ENCODE measurements at places on chromosomes 5 and 9. TPM values are rescaled to one million over a fixed set of nuclear protein-coding genes. Genes with fewer than 3 reads are reported as not detected.
A peak's percentile ranks its signal among the peaks of the same experiment; 100 is the strongest.

CBY3 gene
- total RNA-seq: 1.3 TPM

BAAT gene
- not detected for total RNA-seq

RAPGEF1 gene
- total RNA-seq: 26.1 TPM

GABRA6 gene
- not detected for total RNA-seq

PRUNE2 gene
- 1.3 TPM for total RNA-seq

OR1K1 gene
- total RNA-seq: not detected

TAS2R1 gene
- total RNA-seq: not detected

CMBL gene
- total RNA-seq: 14.3 TPM

DNA sequence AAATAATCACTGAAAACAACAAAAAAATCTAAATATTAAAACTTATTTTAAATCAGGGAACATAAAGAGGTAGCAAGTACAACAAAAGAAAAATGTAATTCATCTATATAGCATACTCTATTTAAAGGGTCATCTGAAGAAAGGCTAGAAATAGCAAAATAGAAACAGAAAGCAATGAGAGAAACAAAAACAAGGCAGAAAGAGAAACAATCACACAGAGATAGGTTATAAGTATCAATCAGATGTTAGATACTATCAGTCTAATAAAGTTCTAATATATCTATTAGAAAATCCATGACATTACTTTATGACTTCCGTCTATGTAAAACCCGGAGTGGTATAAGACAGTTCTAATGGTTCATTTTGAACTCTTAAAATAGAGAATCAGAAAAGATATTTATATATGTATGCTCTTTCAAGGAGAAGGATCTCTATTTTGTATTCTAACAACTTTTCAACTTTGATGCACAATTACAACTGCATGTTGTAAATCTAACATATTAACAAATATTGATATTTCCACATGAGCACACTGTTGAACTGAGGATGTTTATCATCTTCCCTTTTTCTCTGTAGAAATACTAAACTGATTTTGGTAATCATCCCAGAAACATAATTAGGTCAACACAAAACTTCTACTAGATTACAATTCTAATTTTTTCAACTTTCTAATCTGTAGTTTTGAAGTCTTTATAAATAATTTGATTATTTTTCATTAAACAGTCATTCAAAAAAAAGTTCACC lies 15.8 kb downstream of the RICTOR start:
- DNase-seq: no peak

GRCh38 chr9:2559192-2560152 lies 62.1 kb upstream of the VLDLR start:
- DNase-seq: no peak

GRCh38 chr5:95927927-95928723 lies 33.5 kb downstream of the ELL2 start:
- DNase-seq: no peak

GRCh38 chr5:113325054-113325453 lies 109.7 kb downstream of the TSSK1B start:
- no peak for DNase-seq

- DNase-seq: no peak
Observed at GRCh38 chr9:112332214-112332613, 1.2 kb downstream of the PTBP3 start.

GRCh38 chr5:86838083-86838482 lies 220.3 kb downstream of the COX7C start:
- DNase-seq: no peak

- no peak for DNase-seq
Observed at GRCh38 chr9:89360465-89360864, 42.2 kb downstream of the SECISBP2 start.

DNA sequence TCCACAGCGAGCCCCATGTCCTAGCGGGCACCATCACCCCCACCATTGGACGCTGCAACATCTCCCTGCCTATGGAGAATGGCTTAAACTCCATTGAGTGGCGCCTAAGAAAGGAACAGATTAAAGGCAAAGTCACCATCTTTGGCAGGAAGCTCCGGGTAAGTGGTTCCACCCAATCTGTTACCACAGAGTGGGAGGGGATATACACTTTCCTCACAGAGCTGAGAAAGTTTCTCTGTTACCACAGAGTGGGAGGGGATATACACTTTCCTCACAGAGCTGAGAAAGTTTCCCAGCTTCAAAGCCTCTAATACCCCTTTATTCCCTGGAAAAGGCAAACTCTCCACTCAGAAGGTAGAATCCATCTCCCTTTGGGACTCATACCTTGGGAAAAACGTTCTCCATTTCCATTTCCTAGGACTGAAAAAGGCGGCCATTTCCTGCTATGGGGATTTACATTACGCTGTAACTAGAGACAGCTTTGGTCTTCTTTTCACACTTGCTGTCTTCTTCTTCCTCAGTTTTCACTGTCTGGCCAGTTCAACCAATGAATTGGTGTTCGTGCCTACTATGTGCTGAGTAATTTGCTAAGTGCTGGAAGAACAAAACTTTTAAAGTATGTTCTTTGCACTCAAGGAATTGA lies 63.4 kb upstream of the WWC1 start:
- DNase-seq: peak; percentile 45

DNA sequence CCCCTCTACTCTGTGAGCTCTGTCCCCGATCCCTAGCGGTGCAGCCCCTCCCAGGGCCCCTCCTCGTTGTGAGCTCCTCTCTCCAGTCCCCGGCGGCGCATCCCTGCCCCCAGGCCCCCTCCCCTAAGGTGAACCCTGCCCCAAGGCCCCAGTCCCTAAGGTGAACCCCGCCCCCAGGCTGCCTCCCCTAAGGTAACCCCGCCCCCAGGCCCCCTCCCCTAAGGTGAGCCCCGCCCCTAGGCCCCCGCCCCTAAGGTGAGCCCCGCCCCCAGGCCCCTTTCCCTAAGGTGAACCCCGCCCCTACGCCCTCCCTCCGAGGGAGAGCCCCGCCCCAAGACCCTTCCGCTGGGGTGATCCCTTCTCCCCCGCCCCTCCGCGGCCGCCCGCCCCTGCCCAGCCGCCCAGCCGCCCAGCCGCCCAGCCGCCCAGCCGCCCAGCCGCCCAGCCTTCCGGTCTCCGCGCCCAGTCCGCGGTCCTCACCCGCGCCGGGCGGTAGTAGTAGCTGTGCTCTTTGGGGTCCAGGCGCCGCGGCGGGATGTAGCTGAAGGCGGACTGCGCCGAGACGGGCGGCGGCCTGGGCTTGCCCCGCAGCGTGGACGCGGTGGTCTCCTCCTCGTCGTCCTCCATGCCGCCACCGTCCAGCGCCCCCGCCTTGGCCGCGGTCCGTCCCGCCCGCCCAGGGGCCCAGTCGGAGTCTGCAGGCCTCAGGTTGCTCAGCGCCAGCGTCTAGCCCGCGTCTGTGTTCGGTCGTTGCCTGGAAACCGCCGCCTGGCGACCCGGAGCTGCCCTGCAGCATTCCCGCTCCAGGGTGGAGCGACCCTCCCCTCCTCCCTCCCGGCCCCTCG lies at the start of gene CFAP90:
Gene CFAP90 (minus strand): TSS at position 739 of the 845 bp plus-strand sequence. CDS start 112 bp downstream, at position 627.
- peak; percentile 54 for DNase-seq

DNA sequence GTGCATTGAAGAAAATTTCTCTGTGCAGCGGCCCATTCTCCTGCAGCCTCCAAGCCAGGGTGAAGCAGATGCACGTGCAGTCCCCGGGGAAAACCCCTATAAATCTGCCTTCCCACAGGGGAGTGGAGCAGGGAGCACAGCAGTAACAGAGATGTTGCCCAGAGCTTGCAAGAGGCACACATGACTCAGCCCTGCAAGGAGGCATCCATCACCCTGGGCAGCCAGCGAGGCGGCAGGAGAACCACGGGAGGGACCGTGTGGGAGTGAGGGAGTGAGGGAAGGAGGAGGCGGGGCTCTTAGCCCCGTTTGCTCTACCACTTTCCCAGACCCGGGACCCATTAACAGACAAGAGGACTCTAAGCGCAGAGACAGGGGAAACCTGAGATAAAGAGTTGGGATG lies 96.2 kb upstream of the ARAP3 start:
- DNase-seq: no peak

DNA sequence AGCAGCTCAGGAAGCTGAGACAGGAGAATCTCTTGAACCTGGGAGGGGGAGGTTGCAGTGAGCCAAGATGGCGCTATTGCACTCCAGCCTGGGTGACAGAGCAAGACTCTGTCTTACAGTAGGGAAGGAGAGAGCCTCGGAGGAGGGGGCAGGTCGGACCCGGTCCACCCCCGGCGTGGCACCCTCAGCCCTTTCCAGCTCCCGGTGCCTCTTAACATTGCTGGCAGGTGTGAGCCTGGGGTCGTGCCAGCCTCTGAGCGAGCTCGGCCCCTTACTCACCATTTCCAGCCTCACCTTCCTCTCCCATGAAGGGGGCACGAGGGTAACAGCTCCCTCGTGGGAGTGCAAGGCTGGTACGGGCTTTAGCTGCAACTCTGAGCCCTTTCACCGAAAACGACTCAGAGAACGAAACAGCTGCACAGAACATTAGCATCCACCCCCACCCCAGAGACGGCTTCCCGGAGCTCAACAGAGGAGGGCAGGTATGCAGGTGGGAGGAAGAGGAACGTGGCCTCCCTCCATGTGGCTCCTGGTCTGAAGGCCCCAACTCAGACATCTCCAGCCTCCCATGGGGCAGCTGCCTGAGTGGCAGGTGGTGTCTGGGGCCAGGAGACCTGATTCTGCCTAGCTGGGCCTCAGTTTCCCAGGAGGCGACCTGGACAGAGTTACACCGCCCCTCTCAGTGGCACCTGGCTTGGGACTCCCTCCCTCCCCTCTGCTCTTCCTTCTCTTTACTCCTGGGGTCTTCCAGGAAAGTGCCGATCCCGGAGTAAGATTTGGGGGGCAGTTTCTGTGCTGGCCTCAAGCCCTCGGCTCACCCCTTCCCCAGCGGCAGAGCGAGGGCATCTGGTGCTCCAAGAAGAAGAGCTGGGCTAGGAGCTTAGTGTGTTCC lies 28.5 kb upstream of the ABO start:
- DNase-seq: no peak

- no peak for DNase-seq
Observed at GRCh38 chr9:114989600-114990410, 59.4 kb upstream of the TNFSF8 start.

DNA sequence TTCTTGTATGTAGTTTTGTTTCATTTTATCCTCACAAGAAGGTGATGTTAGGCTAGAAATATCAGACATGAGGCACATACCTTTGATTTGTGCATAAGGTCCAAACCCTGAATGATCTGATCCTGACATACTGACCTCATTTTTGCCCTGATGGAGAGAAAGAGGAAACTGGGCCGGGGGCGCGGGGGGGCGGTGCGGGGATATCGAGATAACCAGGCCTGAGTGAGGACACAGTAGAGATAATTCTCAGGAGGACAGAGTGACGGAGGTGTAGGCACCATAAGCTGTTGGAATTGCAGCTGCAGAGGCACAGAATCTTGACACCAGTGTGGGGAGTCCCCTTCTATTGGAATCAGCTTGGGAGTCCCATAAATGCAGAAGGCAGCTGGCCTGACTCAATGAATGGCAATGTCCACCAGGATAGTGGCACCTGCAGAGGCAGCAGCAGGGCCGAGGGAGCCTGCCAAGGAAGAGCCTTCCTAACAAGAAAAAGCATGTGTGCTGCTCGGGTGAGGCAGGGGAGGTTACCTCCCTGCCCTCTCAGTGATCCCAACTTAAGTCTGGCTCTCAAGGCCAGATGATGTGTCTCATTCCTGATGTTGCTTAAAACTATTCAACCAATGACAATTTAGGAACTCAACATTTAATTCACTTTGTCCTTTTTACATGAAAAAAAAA lies 234.3 kb upstream of the MSX2 start:
- no peak for DNase-seq

GRCh38 chr5:112684121-112684520 lies 53.6 kb upstream of the APC start:
- no peak for DNase-seq

- DNase-seq: no peak
Observed at GRCh38 chr9:126915281-126915816, 767 bp downstream of the RALGPS1 start.

GRCh38 chr5:52807723-52808122 lies 20.0 kb downstream of the ITGA1 start:
- DNase-seq: no peak

- DNase-seq: no peak
Observed at GRCh38 chr5:163569284-163569683, 63.9 kb downstream of the MAT2B start.

DNA sequence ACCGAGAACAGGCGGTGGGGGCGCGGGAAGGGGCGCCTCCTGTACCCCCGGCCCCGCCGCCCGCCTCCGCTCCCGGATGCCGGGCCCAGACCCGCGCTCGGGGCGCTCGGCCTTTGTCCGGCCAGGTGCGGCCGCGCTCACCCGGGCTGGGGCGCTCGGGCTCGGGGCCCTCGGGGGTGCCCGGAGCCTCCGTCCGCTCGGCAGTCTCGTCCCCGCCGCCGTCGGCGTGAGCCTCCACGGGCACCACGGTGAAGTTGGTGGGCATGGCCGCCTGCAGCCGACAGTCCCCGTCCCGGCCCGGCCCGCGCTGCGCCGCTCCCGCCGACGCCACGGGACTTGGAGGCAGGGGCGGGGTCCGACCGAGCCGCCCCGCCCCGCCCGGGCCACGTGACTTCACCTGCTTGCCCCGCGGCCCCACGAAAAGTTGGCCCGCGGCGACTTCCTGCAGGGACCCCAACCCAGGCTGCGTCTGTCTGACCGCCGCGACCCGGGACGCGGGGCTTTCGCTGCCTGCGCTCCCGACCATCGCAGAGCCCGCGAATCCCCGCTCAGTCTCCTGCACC lies at the start of gene SLC12A7:
Gene SLC12A7 (minus strand): TSS at position 337 of the 563 bp plus-strand sequence. CDS start 72 bp downstream, at position 265.
- peak; percentile 39 for DNase-seq

GRCh38 chr5:177403792-177404640 lies 3.6 kb upstream of the PFN3 start:
- DNase-seq: peak; percentile 69

GRCh38 chr5:26231316-26231715 lies 807.1 kb downstream of the CDH9 start:
- DNase-seq: no peak

GRCh38 chr9:85715587-85715986 lies 26.2 kb downstream of the AGTPBP1 start:
- no peak for DNase-seq

- DNase-seq: no peak
Observed at GRCh38 chr9:89885156-89885555, 280.3 kb downstream of the GADD45G start.

DNA sequence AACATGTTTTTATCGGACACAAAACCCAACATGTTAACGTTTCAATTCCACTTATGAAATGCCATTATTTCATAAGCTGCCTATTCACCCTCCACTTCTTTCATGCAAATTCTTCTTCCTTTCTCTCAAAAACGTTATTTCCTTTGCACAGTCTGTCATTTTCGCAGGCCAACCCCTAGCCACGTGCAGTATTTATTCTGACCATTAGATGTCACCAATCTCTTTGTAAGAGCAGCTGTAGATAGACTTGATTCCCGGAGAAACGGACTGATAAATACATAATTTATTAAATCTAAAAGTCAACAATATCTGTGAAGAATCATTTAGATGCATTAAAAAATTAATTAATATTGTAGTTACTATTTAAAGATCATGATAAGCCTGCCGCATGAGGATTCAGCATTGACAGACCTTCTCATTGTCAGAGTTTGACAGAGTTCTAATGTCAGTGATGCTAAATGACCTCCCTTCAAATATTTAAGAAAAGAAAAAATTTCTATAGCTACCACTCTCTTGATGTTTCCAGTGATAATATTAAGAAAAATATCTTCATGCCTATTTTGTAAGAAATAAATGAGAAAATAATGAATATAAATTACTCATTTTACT lies 933.6 kb downstream of the CDH12 start:
- DNase-seq: no peak

GRCh38 chr5:1064383-1065142 lies 47.3 kb downstream of the SLC12A7 start:
- DNase-seq: no peak

Data from hematopoietic multipotent progenitor cell (in vitro differentiated cells).